Muscle of arm (tissue), 14 donors: ENCODE measurements at places on chromosomes 1 and 21. TPM values are rescaled to one million over a fixed set of nuclear protein-coding genes. Genes with fewer than 3 reads are reported as not detected.

GRCh38 chr1:244395965-244396364 is 55.7 kb downstream of the ADSS2 start:
- no peak for DNase-seq

DNA sequence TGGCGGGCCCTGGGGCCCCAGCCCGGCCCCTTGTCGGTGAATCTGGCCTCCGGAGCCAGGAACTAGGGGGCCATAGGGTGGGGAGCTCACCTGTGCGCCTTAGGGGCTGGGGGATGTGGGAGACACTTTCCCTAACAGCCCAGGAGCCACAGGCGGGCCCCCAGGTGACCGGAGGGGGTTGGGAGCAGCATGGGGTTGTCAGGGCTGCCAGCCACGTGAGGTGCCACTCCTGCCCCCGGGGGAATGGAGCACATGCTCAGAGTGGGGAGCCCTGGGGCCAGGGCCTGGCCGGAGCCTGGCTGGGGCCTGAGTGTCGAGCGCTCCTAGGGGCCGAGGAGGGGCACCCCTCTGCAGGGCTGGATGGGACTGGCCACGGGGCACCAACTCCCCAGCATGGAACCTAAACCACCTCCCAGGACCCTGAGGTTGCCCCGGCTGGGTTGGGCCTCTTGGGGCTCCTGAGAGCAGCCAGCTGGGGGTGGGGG is 19.9 kb downstream of the PRXL2B start:
- no peak for DNase-seq

GRCh38 chr1:222643606-222643937 is 25.7 kb downstream of the MIA3 start:
- DNase-seq: no peak

GRCh38 chr1:167404161-167404888 is 114.0 kb downstream of the CD247 start:
- no peak for DNase-seq

FCGR2B gene
- 0.51 TPM for polyA plus RNA-seq
